Kidney epithelial cell (primary cell): ENCODE measurements at places on chromosomes 5 and 9.

DNA sequence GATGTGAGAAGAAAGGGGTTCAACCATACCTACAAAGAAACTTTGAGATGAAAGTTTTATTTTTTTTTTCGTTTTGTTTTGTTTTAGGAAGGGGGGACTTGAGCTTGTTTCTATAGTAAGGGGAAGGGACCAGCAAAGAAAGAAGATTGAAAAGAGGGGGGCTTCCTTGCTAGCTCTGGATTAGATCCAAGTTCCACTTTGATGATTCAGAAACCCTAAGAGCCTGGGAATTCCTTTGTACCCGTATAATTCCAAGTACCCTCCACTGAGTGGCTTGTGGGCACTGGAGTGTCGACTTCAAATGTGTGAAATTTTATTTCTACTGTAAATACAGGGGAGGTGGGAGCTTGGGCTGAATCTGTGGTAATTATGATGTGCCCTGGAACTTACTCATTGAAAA lies 10.9 kb downstream of the MAMDC2 start:
- no peak for DNase-seq

DNA sequence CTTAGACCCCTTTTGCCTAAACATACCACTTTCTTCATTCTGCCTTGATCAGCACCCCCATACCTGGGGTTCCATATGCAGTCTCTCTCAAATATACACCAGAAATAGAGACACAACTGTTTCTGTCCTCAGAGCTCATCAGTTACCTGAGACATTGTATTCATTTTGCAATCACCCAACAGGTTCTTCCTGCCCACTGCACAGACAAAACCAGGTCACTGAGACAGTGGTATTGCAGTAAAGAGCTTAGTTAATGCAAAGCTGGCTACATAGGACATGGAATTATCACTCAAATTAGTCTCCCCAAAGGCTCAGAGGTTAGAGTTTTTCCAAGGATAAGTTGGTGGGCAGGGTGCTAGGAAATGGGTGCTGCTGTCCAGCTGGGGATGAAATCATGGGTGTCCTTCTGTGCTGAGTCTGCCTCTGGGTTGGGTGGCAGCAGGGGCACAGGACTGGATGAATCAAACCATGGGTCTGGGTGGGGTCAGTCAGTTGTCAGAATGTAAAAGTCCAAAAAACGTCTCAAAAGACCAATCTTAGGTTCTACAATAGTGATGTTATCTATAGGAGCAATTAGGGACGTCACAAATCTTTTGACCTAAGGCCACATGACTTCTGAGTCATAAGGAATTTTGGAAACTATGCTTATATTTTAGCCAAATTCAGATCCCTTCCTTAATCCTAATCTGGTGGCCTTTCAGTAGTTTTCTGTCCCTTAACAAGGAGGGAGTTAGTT lies 41.0 kb downstream of the KCNV2 start:
- DNase-seq, result no peak

DNA sequence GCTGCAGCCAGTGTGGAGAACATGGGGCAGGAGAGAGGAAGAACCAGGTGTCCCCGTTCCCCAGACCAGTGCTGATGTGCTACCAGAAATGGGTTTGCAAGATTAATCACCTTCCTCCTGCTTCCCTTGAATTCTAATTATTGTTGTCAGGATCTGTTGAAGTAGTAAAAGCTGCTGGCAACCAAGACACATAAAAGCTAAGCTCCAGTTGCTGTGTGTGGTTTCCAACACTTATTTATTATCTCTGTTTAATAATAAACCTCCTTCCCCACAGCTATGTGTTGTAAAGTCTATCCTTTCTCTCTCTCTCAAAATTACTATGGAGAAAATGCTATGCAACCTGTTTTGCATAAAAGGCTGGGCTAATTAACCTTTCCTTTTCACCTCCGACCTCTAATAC lies 2.3 kb upstream of the RETREG1 start:
- no peak for DNase-seq

DNA sequence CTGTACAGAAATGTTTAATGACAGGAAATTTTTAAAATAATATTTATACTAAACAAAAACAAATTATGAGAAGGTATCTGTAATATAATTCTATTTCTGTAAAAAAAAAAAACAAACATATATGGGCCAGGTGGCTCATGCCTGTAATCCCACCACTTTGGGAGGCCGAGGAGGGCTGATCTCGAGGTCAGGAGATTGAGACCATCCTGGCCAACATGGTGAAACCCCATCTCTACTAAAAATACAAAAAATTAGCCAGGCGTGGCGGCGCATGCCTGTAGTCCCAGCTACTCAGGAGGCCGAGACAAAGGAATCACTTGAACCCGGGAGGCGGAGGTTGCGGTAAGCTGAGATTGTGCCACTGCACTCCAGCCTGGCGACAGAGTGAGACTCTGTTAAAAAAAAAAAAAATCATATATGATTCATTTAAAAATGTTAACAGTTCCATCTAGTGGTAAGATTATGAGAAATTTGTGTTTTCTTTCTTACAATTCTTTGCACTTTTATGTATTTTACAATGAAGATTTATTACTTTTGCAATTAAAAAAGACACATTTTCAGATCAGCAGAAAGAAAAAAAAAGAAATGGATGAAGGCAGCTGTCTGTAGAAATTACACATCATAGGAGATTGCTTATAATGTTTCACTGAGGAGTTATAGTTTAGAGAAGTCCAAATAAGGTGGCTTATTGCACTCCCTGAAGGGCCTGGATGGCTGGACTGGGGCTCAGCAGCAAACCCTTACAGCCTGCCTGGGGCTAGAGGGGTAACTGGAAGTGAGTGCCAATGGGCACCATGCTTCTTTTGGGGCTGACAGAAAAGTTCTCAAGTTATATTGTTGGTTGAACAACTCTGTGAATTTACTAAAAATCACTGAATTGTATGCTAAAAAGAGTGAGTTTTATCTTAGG lies 20.3 kb downstream of the C9orf153 start:
- DNase-seq, result no peak

- no peak for DNase-seq
Measured at GRCh38 chr5:173623296-173623771, 6.9 kb upstream of the BOD1 start.

DNA sequence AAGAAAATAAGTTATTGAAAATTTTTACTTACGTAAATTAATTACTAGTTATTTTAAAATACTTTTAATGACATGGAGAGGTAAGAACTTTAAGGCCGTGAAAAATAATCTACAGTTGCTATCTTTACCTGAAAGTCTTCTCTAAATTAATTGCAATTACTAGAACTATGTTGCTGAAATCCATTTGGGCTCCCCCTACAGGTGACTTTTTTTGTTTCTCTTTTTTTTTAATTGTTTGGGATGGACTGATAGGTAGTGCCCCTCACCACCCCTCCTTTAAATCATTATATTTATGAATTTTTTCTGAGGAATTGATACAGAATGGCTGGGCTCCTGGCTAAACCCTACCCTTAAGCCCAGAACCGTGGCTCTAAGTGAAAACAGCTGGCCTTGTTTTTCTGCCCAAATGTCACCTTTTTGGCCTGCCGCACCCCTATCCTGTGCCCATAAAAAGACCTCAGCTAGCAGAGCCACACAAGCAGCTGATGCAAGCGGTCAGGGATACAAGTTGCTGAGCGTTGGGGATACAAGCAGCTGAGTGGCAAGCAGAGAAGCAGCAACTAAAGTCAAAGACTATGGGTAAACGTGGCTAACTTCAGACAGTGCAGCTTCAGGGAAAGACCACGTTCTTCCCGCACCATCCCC lies 315.2 kb upstream of the ACO1 start:
- DNase-seq, result no peak
